C1 segment of cervical spinal cord (tissue), 14 donors: ENCODE measurements at places on chromosomes 13 and 19.

DNA sequence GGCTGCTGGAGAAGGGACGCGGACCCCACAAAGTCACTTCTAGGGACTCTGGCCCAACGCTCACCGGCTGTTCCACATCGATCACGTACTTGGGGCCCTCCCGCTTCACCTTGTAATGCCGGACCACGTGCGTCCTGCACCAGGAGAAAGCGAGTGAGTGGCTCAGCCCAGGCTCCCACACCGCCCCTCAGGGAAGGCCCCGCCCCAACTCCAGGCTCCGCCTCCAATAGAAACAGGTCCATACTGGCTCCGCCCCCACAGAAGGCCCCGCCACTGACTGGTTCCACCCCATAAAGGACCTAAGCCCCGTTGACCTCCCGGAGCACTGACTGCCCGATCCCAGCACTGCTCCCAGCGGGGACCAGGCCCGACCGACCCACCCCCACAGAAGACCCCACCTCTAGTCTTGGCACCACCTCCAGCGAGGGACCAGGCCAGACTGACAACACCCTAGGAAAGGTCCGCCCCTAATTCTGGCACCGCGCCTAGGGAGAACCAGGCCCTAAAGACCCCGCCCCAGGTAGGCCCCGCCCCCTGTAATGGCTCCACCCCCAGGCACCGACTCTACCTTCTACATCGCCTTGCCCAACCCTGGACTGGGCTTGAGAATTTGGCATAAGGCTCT lies 11.3 kb downstream of the STAP2 start:
- DNase-seq, result no peak

DNA sequence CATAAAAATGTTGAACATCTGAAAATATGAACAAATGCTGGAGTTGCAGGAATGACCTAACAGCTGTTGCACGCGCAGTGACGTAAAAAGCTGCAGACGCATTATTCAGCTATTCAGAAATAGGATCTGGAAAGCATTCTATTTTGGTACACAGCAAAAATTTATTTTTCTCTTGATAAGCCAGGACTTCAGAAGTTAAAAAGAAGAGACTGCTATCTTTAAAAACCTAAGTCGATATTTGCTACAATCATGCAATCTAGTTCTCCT lies 36.9 kb upstream of the STARD13 start:
- DNase-seq, result no peak

GRCh38 chr13:109500146-109500773 lies 286.1 kb downstream of the IRS2 start:
- no peak for DNase-seq

GRCh38 chr13:21139374-21139773 lies 37.0 kb downstream of the SKA3 start:
- DNase-seq, result no peak

GRCh38 chr19:7104747-7105447 lies 35.4 kb downstream of the ZNF557 start:
- DNase-seq, result no peak

- DNase-seq, result no peak
These were observed 393.1 kb downstream of the KLF12 start for GRCh38 chr13:73741111-73741510.

- DNase-seq, result no peak
These were observed 25.3 kb upstream of the FBN3 start for GRCh38 chr19:8174706-8175105.

- no peak for DNase-seq
These were observed 86.9 kb downstream of the CDK8 start for GRCh38 chr13:26340807-26341206.
